GM19239 (cell line): ENCODE measurements at places on chromosomes 4 and X.

DNA sequence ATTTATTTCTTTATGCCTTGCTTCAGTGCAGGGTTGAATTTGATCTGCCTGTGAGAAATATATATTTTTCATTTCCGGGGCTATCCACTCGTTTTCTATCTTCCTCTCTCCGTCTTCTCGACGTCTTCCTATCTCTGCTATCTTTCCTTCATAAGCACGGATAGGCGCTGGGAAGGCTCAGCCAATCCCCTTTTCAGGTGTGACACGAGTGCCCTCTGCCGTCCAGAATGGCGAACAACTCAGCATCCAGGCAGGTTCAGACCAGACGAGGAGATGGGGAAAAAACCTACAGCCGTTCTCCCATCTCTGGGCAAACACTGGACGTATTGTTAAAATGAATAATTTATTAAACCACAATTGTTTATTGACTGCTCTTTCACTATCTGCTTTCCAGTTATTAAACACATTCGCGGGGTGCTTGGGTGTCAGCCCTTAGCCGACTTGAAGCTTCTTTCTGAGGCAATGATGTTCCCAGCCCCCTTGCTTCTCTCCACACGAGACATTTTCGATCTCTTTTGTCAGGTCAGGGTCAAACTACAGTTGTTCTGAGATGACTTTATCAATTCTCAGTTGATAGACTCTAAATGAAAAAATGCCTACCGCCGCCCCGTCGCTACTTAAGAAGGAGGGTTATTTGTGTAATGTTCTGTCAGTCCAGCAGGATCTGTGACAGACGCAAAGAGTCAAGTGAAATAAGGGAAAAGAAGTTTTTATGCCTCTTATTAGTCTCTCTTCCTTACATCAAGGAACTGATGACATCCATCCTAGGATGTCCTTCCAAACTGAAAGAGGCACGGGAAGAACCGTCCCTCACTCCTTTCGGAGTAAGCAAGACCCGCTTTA, 96.3 kb upstream of the NOCT start:
- DNase-seq = no peak

DNA sequence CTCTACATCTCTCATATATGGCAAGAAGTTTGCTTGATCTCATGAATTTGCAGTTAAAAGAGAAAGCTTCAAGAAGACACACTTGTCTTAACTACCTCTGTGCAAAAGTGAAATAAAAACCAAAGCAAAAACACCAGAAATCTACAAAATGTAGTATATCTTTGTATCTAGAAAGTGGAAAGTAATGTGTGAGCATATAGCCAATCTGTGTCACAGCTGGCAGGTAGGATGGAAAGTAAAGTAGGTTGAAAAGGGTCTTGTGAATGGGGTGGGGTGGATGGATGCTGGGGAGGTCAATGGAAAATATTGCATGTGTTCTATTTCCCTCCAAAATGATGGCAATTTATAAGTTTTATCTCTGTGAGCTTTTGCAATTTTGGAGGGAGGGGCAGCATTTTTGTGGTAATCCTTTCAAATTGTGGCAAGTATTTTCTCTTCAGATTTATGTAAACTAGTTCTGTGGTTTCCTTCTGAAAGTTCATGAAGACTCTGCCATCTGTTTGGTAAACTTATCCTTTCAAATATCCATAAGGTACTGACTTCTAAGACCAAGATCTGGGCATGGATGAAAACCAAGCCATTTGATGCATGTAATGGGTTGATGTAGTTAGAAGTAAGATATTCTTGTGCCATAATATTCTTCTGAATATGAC, 215.9 kb upstream of the GIMD1 start:
- no peak for DNase-seq

DNA sequence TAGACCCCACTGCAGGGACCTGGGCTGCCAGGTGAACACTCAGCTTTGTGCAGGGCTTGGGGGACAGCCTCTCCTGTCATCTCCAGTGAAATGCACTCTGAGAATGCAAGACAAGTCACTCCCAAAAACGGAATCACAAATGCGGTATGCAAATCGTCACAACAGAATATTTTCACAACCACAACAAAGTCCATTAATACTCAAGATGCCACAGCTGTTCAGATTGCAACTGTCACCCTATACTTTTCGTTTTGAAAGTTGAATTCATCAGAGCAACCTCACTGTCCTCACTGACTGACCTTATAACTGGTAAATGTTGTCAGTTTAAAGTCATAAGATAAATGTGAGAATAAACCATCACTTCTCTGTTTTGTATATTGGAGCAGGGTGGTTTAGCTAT, 16.6 kb downstream of the JAKMIP1 start:
- DNase-seq = no peak

DNA sequence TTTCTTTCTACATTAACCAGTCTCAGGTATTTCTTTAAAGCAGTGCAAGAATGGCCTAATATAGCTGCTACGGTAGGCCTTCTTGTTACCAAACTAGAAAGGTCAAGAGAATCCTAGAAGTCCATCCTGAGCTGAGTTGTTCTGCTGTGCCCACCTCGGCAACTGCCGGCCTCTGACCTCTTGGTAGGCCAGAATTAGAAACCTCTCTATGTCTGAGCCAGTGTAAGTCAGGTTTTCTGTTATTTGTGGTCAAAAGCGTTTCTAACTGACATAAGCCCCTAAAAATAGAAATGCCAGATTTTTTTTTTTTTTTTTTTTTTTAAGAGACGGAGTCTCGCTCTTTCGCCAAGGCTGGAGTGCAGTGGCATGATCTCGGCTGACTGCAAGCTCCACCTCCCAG, 43.1 kb downstream of the SOWAHB start:
- DNase-seq = no peak

DNA sequence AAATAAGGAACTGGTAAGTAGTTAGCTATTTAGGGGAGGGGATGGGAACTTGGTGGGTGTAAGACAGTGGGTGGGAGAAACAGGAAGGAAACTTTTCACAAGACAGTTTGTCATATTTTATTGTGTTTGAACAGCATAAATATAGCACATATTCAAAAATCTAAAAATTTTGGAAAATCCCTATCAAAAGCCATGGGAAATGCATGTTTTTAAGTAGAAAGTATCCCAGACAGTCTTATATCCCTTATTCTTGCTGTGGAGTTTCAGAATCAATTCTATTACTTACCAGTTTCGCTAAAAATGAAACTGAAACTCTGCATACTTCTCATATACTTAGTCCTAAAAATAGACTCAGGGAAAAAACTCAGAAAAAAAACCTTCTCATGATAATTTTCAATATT, 22.3 kb upstream of the RASGEF1B start:
- DNase-seq = no peak

- no peak for DNase-seq
Observed at GRCh38 chr4:145609481-145610427, 9.4 kb upstream of the MMAA start.

- no peak for DNase-seq
Observed at GRCh38 chr4:4330794-4331193, 40.7 kb downstream of the ZBTB49 start.

GRCh38 chrX:106955004-106955772, 35.0 kb downstream of the CLDN2 start:
- no peak for DNase-seq

DNA sequence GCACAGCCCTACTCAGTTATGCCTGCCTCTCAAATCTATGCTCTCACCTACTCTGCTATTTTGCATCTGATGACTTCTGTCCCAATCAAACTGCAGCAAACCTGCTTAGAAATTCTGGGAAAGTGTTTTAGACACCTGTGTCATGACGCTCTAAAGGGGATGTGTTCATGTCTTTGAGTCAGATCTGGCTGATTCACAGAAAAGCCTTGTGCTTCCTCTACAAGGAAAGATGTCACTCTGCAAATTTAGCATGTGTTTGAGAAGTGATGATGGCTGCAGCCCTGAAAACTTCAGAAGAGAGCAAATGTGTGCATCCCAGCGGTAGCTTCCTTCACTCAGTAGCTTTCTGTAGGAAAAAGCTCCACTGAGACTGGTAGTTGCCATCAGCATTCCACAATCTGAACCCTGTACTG, 235.4 kb downstream of the MGST2 start:
- DNase-seq = no peak

DNA sequence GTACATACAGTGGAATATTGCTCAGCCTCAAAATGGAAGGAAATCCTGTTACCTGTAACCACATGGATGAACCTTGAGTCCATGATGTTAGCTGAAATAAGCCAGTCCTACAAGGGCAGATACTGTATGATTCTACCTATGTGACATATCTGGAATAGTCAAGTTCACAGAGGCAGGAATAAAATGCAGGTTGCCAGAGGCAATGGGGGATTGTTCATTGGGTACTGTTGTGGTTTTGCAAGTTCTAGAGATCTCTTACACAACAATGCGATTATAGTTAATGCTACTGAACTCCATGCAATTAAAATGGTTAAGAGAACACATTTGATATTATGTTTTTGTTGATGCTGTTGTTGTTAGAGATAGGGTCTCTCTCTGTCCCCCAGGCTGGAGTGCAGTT, 74.6 kb downstream of the SHROOM2 start:
- DNase-seq = no peak

DNA sequence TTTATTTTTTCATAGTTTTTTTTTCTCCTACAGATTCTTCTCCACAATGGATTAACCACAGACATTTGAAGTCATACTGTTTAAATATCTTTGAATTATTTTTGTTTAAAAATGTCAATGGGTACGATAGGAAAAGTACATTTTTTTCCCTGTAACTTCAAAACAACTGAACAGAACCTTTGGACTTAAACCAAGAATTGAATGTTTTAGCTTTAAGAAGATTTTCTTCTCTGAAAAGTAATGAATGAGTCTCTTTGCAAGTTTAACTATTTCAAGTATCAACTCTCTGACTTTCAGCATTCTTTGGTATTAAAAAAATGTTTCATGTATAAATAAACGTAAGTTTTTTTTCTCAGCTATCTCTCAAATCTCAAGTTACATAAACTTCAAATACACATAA, 364.3 kb downstream of the FBXO8 start:
- DNase-seq = no peak

GRCh38 chr4:48943387-48943786, 36.8 kb upstream of the OCIAD2 start:
- no peak for DNase-seq

DNA sequence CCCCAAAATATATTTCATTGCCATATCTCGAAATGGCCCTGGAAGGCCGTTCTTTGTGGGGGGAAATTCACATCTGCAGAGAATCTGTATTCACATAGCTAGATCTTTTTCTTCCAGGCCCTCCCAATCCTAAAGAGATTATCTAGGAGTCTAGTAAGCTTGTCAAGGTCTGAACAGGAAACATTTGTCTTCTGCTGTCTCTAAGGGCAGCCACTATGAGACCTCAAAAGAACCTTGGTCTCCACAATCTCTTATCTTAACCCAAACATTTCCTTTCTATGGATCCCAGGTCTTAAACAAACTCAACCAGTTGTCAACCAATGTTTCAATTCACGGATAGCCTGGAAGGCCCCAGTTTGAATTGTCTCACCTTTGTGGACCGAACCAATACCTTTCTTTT, 45.0 kb downstream of the CRLF2 start:
- no peak for DNase-seq

GRCh38 chr4:150256841-150257730, 178.8 kb downstream of the DCLK2 start:
- no peak for DNase-seq

DNA sequence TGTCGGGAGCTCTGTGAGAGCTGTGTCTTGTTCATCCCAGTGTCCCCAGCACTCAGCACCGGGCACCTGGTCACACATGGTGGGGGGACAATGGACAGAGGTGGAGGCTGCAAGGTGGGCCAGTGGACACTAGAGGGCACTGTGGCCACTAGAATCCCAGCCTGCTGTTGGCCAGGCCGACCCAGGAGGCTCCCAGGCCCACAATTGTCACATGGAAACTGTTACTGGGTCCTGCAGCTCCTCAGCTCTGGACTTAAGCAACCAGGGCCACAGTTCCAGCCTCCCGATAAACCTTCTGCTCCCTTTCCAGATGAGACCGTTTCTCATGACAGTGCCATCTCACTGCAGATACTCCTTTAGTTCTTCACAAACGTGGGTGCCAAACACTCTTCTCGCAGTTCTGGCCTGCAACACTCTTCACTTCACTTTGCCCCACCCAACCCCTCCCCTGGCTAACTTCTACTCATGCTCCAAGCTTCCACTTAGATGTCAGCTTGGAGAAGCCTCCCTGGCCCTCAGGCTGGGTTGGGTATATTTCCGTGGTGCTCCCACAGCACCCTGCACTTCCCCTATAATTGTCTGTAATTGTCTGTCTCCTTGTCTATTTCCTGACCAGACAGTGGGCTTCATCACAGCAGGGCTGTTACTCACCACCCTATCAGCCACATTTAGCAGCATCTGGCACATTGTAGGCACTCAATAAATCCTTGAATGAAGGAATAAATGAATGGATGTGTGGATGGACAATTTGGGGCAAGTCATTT, 3.5 kb upstream of the IQSEC2 start:
- DNase-seq = no peak
